ELF-1 (cell line): ENCODE measurements at places on chromosomes 1 and 21.

DNA sequence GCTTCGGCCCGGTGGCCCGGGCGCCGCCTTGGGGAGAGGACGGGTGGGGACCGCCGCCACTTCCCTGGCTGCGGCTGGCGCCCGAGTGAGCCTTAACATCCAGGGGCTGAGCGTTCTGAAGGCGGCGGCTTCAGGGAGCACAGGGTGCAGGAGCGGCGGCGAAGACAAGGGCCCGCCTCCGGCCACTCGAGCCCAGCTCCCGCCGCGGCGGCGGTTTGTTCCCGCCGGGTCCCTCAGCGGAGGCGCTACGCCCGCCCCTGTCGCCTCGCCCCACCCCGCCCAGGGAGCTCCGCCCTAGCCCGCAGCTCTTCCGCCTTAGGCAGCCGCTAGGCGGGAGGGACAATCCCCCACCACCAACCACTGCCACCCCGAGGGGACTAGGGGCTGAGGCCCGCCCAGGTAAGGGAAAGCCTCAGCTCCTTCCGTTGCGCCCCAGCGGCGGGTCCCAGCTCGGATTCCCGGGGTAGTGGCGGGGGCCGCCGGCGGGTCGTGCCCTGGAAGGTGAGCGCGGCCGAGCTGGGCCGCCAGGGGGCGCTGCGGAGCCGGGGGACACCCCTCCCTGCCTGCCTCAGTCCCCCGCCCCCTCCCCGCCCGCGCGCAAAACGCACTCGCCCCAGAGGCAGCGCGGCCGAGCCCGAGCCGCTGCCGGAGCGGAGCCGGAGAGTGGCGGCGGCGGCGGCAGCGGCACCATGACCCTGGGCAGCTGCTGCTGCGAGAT lies at the start of gene FOXD2:
Gene FOXD2, plus strand, starts transcription at position 598 of the 718 bp plus-strand sequence. Its CDS starts 92 bp downstream, at position 690.
- peak; percentile 91 for DNase-seq

DNA sequence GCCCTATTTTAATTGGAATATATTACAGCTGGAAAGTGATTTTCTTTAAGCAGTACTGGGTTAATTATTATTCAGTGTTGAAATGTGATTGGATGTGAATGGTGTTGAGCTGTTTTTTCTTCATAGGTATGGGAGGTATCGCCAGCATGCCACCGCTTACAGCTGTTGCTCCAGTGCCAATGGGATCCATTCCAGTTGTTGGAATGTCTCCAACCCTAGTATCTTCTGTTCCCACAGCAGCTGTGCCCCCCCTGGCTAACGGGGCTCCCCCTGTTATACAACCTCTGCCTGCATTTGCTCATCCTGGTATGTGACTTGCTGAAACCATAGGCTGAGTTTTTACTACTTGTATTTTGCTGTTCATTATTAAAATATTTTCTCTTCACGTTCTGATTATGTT lies 107.7 kb downstream of the ITSN1 start:
- DNase-seq, result no peak

GRCh38 chr21:21114461-21114860 lies 116.3 kb downstream of the NCAM2 start:
- DNase-seq, result no peak

GRCh38 chr1:212257157-212257556 lies 28.1 kb upstream of the PPP2R5A start:
- no peak for DNase-seq

GRCh38 chr1:212479188-212479587 lies 46.5 kb downstream of the NENF start:
- DNase-seq, result no peak

- no peak for DNase-seq
Measured at GRCh38 chr21:30256100-30256499, 26.6 kb downstream of the KRTAP24-1 start.

DNA sequence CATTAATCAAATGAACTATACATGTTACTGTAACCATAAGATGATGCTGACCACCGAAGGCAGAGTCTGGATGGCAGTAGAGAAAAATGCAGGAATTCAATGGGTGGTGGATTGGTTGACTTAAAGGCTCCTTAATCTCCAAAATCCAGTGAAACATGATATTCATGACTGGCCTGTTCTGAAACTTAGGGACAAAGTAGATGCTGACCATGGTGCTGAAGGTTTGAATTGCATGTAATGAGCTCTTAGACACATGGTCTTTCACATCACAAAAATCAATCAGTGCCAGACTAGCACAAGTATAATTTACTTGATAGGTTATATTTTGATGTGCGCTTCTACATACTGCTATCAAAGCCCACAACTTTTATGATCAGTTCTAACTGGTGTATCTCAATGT lies 30.9 kb upstream of the NTMT2 start:
- DNase-seq, result no peak

DNA sequence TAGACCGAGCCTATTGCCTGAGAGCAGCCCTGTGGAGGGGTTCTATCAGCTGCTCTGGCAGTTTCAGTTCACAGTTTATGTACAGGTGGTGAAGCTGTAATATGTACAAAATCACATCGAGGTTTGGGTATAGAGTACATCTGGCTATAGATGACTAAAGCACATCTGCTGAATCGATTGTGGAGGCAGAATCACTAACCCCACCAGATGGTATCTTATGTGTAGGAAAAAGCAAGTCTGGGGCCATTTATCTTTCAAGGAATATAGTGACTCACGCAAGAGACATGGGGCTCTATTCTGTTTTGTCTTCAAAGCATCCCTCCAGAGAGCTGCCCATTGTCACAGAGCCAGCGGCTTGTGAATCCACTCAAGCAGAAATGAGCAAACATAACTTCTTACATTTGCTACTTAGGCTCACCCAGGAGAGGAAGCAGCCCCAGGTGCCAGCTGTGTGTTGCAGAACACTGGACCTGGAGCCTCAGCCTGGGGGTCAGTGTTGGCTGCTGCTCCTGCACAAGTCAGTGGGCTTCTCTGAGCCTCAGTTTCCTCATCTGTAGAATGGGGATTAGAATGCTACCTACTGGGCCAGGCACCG lies 21.3 kb downstream of the MIIP start:
- DNase-seq, result no peak

GRCh38 chr1:117077267-117077666 lies 17.1 kb downstream of the TTF2 start:
- no peak for DNase-seq

GRCh38 chr1:10816233-10816632 lies 19.8 kb upstream of the CASZ1 start:
- DNase-seq, result no peak

- DNase-seq, result no peak
Measured at GRCh38 chr1:75613916-75614315, 3.0 kb upstream of the SLC44A5 start.

DNA sequence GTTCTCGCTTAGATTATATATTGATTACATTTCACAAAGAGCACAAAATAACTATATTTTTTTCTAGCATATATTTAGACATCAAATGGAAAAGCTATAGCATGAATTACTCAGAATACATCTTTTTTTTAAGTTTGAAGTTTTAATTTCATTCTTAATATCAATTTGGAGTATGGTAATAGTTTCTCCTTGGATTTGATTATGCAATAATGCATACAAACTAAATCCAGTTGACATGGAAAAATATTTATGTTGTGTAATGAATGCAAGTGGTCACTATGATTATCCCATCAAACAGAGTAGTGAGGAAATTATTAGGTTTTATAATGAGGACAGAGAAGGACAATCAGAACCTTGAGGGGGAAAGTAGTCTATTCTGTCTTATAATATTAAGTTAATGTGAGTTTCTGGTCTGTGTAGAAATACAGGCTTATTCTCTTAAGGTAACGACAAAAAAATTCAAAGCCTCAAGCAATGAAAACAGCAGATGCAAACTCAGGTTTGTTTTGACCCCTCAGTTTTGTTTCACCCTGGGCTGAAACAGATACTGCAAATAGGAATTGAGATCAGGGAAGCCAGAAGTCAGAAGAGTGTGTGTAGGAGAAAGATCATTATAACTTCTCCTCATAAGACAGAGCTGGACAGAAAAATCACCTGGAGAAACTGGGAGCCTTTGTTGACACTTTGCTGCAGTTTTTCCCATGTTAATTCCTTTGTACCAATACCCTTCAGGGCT lies 23.7 kb downstream of the LRRC8B start:
- DNase-seq, result no peak

- peak; percentile 37 for DNase-seq
Measured at GRCh38 chr1:34166625-34167361, 1.8 kb upstream of the CSMD2 start.

GRCh38 chr1:67955591-67955990 lies 94.8 kb downstream of the DIRAS3 start:
- no peak for DNase-seq

GRCh38 chr1:33724348-33724747 lies 139.5 kb upstream of the HMGB4 start:
- no peak for DNase-seq

GRCh38 chr1:171160639-171161354 lies 24.3 kb upstream of the FMO2 start:
- DNase-seq, result no peak

DNA sequence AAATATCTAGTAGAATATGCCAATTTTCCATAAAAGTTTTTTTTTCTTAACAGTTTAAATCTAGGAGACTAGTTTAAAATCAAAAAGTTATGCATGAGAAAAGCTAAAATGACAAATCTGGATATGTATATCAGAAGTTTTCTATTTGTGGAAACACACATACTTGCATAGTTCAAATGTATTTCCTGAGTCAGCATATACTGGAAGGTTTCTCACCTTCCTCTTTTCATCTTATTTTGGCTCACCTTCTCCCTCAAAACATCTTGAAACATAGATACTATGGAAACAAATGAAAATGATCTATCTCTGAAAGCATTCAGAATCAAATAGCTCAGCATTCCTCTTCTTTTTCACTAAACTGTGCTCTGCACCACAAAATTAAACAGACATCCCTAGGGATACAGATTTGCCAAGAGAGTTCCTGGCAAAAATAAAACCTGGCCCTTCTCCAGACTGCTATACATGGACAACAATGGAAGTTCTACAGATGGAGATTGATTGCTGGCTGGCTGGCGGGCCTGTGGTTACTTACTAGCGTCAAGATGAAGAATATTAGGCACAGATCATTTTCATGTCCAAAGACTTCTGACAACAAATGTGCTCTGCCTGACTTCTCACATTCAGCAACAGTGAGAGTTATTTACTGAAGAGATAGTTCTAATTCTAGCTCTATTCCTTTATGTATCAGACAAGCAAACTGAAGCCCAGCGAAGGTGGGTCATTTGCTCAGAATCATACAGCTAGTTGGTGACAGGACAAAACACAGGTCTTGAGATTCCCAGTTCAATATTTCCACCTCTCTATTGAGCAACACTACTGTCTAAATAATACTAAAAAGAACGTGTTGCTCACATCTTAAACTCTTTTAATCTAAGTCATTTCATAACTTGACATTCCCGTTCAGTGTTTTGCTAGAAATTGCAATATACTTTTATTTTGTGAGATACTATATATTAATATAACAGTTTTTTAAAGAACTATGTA lies 26.6 kb downstream of the DIPK1A start:
- DNase-seq, result no peak

GRCh38 chr1:117591252-117591651 lies 14.6 kb upstream of the TENT5C start:
- no peak for DNase-seq

GRCh38 chr1:2344744-2345296 lies 46.5 kb downstream of the MORN1 start:
- DNase-seq, result no peak

DNA sequence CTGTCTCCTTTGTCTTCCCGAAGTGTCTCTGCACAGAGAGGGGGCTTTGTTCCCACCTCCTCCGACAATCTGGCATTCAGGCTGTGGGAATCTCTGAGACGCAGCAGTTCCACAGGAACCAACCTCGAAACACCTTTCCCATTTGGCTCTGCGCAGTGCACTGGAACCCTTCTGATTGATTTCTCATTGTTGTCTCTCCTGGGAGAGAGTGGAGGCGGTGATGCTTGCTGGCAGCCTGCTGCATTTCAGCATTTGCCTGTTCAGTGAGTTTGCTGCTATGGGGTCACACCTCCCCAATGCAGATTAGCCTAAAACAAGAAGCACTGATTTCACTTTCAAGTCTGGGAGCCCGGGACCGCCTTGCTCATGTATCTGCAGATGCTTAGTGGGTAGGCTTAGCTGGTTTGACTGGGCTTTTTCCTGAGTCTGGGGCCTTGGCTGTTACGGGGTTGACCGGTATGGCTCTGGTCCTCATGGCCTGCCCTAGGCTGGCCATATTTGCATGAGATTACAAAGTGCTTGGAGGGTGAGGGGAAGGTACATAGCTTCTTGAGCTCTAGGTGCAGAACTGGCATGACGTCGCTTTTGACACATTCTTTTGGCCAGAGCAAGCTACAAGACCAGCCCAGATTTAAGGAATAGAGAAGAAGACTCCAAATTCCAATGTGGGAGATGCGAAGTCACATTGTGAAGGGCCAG lies 695.3 kb downstream of the PTPRU start:
- peak; percentile 55 for DNase-seq

DNA sequence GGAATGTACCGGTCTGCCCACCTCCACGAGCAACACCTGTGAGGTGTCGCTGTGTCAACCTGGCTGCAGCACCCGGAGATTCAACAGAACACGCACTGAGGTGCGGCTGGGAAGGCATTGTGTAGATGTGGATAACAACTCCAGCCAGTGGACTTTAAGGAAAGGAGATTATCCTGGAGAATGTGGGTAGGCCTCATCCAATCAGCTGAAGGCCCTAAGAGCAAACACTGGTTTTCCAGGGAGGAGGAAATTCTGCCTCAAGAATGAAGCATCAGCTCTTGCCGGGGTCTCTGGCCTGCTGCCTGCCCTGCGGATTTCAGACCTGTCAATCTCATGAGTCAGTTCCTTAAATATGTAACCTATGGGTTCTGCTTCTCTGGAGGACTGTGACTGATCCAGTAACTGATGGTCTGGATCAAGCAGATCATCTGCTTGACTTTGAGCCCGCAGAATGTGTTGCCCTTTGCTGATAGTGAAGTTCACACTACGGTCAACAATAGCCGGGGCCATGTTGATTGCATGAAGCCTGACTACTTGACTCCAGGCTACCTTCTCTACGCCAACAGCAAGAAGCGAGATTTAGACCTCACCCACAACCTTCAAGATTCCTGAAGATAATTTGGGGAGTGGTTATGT lies 15.9 kb upstream of the PRDM15 start:
- DNase-seq, result peak; percentile 78

DNA sequence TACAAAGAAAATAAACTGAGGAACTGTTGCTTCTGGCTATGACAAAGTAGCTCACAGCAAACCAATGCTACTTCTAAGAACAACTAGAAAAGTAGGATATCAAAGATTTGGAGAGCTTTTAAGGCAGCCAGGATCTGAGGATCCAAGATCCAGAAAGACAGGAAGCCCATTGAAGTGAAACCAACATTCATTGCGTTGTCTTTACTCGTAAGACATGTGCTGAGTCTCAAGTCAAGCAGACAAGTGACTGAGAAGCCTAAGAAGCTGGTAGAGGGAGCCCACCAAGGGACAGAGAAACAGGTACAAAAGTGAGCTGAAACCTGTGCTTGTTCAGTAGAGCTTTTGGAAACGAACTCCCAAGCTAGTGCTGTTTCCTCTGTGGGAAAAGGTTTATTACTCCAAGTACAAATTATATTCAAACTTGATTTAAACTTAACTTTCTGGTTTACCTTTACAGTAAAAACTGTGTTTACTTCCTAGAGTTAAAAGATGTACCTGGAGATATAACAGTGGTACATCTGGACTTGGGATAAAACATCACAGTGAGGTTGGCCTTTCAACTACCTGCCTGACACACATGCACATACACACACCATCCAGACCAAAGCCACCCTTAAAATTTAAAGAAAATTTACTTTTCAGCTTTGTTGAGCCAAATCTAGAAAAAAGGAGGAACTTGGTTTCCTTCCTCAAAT lies 41.2 kb downstream of the NME7 start:
- no peak for DNase-seq

GRCh38 chr1:110056776-110057175 lies 13.7 kb downstream of the ALX3 start:
- DNase-seq, result no peak
